GM12878 (cell line): ENCODE measurements at places on chromosomes 5 and 9. TPM values are rescaled to one million over a fixed set of nuclear protein-coding genes. Genes with fewer than 3 reads are reported as not detected.

DNA sequence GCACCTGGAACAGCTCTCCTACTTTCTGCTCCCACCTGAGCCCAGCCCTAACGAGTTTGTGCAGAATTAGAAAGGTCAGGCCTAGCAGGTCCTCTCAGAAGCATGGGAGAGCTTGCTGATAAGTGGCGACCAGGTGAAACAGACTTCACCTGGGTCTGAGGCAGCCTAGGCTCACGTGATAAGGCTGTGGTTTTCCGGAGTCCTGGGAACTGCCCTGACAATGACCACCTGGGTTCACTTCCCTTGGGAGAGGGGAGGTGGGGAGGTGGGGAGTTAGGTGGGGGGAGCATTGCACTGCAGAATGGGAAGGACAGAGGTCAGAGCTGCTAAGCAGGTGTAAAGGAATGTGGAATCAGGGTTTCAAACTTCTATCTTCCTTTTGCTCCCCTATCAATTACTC lies 152.9 kb upstream of the MAP1B start:
- no peak for DNase-seq

DNA sequence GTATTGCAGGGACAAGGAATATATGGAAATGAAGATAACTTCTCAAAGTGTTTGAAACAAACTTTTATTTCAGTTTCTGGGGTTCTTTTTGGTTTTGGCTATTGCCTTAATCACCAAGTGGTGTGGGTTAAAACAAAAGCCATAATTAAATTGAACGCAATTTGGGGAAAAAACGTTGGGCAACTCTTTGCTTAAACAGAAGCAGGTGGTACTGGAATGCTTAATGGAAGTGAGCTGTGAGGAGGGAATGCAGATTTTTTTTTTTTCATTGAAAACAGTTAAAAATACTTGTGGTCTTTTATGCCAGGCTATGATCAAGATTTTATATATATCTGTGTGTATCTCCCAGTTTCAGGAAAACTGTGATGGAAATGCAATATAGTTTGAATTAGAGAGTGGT lies 195.7 kb upstream of the TUT7 start:
- no peak for DNase-seq

GRCh38 chr9:72589667-72590521 lies 68.5 kb downstream of the TMC1 start:
- no peak for DNase-seq

DNA sequence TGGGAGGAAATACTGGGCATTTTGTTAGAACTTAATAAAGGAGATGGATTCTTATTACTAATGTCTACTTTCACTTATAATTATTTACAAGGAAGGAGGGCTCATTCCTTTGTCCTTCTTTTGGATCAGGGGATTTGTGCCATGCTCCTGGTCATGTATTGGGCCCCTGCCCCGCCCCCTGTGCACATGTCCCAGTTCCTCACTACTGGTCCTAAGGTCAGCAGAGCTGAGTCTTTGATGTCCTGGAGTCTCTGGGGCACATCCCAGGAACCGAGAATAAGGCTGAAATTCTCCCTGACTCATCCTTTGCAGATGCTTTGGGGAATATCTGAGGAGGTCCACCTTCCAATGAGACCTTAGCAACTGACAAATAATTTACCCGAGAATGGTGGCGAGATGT lies 19.6 kb upstream of the TIFAB start:
- DNase-seq: no peak

DNA sequence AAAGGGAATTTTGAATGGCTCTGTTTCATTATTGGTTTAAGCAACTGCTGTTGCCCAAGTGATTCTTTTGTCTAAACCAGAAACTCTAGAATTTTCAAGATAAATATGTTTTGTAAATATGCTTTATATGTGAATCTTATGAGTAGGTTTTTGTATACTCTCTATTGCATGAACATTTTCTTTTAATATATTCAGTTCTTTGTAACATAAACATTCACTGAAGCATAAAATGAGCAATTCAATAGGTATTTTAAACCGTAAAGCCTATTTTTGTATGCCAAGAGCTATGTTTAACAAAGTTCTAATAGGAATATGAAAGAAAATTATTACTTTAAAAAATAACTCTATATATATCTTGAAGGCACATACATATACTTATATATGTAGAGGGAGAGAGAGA lies 293.1 kb downstream of the PSAT1 start:
- no peak for DNase-seq

DNA sequence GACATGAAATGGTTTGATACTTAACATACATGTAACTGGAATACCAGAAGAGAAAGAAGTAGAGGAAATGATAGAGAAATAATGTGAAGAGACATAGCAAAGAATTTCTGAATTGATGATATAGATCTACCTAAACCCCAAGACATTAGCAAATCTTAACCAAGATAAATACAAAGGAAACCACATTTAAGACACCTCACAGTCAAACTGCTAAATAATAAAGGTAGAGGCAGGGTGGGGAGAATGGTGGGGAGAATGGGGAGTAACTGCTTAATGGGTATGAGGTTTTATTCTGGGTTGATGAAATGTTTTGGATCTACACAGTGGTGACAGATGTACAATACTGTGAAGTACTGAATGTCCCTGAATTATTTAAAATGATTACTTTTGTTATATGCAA lies 17.5 kb downstream of the CARNMT1 start:
- DNase-seq: no peak

The SPDL1 gene
- 34.5 and 39.2 TPM in 2 replicates for total RNA-seq

The JAKMIP2 gene
- 1.5 TPM in 2 replicates for total RNA-seq

The RNF224 gene
- not detected in 2 replicates for total RNA-seq

The TLR4 gene
- 0.13 and 0.23 TPM in 2 replicates for total RNA-seq
